ENCODE measurements at places on chromosomes 1 and 21. TPM values are rescaled to one million over a fixed set of nuclear protein-coding genes. Genes with fewer than 3 reads are reported as not detected.

DNA sequence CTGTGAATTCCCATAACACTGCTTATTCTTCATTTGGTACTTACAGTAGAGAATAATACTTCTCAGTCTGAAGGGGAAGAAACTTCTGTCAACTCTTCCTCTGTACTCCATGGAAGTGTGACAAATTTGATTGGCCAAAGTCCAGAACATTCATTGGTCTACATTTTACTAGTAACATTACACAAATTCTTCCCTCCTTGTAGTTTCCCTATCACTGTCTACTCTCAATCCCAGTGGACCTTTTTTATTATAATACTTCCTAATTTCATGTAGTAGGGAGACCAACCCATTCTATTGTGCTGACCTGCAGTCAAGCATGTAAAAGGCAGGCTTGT lies 74.7 kb downstream of the ALG6 start:
- DNase-seq: no peak

- DNase-seq: no peak
Observed at GRCh38 chr21:34910396-34910795, 138.7 kb downstream of the RUNX1 start.

GRCh38 chr21:34115160-34115559 lies 41.8 kb downstream of the MRPS6 start:
- no peak for DNase-seq

GRCh38 chr1:93155335-93155734 lies 24.9 kb downstream of the TMED5 start:
- no peak for DNase-seq

DNA sequence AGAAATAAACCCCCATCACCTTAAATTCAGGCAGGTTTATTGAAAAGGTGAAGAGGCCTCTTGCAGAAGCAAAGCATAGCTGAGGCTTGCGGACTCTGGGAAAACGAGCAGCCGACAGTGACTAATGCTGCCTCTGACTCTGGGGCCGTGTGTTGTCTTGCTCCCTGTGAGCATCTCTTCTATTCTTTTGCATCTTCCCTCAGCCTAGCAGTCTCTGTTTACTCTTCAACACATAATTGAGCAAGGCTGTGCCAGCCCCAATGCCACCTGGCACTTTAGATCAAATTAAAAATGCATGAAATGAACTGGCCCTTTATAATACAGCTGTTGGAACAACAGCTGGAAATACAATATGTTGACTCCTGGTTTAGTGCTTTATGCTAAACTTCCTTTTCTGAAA lies 18.4 kb upstream of the REG4 start:
- DNase-seq: no peak

DNA sequence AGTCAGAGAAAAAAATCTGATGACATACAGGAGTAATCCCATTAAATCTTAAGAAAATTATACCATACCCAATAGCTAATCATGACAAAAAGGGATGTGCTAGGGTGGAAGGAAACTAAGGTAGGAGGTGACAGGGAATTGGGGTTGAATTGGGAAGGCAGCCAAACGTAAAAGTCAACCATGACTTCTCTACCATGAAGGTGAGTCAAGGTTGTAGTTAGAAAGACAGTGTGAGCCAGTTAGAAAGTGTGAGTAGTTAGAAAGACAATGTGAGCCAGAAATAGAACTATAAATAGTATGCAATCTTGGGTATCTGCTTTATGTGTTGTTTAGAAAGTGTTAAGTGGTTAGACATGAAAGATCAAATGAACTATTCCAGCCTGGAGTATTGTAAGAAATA lies 556.8 kb downstream of the AGBL4 start:
- no peak for DNase-seq

- no peak for DNase-seq
Observed at GRCh38 chr1:227077783-227078182, 137.7 kb downstream of the COQ8A start.

GRCh38 chr21:26385721-26386120 lies 187.4 kb downstream of the CYYR1 start:
- no peak for DNase-seq

DNA sequence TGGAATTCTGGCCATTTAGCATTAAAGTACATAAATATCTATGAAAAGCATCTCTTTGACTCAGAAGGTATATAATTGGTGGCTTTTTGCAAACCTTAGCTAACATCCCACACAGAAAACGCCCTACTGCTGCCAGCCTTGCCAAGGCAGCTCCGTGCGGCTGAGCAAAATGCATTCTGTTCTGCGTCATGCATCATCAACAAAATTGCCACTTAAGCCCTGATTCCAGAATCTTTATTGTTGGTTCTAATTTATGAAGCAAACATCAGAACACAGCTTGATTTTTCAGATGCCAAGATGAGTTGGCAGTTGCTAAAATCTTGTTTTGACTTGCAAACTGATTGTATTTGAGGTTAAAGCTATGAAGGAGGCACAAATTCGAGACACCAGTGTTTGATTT lies 314.9 kb upstream of the DEPDC1 start:
- DNase-seq: no peak

DNA sequence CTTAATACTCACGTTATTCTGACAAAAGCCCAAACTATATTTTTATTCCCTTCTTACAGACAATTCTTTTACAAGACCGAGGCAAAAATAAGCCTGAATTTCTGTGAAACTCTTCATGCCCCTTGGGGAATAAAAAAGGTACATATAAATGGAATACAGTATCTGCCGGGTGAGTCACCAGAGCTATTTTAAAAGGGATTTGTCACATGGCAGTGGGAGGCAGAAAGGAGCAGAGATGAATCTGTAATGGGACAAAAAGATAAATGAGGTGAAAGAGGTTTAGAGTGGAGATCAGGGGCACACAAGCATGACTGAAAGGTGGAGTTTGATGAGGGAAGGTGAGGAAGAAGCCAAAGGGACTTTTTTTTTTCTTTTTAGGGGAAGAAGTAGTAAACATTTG lies 8.8 kb downstream of the XCL1 start:
- DNase-seq: peak; percentile 3

Gene IBA57
- total RNA-seq: 8.0 TPM

Gene OR2L8
- not detected for total RNA-seq

Gene CIART
- total RNA-seq: 0.21 TPM

Gene KIF21B
- total RNA-seq: 0.74 TPM

Gene WNT2B
- 0.37 TPM for total RNA-seq

Gene SLC1A7
- total RNA-seq: not detected
